ENCODE measurements at places on chromosomes 3 and 15.

- peak; percentile 19 for DNase-seq
Measured at GRCh38 chr3:181711325-181712135, at the start of gene SOX2. SOX2 (plus strand) TSS chr3:181711925; CDS start chr3:181712361, 436 bp downstream.

- no peak for DNase-seq
Measured at GRCh38 chr3:142597906-142598305, 1.7 kb downstream of the PLS1 start.

GRCh38 chr3:11909726-11910125 is 63.0 kb upstream of the TAMM41 start:
- no peak for DNase-seq

DNA sequence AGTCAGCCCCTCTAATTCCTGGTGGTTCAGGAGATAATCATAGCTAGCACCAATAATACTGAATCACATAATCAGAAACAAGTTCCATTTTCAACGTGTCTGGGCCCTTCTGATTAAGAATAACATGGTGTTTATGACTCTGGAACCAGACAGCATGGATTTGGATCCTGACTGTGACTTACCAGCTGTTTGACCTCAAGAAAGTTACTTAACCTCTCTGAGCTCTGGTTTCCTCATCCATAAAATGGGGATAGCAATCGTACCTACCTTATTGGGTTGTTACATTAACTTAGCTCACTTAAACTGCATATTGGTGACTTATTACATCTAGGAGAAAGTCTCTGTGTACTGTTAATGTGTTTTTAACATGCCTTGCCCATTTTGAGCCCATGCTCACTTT is 10.7 kb upstream of the TMEM40 start:
- DNase-seq = no peak

- DNase-seq = no peak
Measured at GRCh38 chr3:14138878-14139655, 14.2 kb downstream of the TMEM43 start.

GRCh38 chr3:129892486-129892856 is 1.0 kb downstream of the TMCC1 start:
- DNase-seq = no peak

DNA sequence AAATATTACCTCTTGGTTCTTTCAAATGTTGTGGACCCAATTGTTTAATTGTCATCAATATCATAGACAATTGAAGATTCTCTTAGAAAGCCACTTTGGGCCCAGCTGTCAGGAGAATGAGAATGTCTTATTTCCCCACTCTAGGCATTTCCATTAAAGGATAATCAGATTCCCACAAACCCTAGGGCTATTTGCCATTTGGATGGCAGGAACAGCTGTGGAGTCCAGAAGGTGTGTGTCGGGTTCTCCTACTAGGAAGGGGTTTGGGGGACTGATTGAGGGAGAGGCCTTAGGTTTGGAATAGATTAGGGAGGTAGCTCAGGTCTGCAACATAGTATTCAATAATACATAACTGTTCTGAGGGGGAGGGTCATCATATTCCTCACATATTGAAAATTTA is 35.2 kb upstream of the PLSCR5 start:
- DNase-seq = no peak

- DNase-seq = no peak
Measured at GRCh38 chr15:45134682-45135604, 5.1 kb downstream of the DUOX1 start.
